ENCODE measurements at places on chromosomes 11 and 22.

- DNase-seq = no peak
These were observed 521.0 kb downstream of the ETS1 start for GRCh38 chr11:128066399-128066798.

GRCh38 chr11:102036757-102037156 is 10.5 kb upstream of the CFAP300 start:
- DNase-seq = no peak

DNA sequence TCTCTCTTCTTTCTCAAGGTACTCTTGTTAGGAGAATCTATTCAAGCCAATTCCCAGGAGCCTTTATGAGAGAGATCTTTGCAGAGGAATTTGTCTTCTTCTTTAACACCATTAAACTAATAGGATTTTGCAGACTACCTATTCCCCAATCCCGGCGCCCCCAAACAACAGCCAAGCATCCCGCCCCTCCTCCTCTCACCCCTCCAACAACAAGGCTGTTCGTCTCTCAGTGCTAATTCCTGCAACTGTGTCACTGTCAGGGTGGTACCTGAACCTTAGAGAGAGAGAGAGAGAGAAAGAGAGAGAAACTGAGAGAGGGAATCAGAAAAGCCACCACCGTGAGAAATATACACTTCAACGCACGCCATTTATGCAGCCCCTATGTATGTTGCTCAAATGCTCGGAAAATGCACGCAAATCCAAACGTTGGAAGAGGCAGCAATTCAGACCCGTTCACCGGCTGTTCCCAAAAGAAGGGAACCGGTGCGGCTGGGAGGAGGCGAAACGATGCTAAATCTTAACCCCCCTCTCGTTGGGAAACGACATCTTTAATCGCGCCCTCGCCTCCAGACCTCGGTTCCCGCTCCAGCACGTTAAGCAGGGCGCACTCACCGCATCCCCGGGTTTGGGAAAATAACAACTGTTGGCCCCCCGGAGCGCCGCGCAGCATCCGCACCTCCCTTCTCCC is 961 bp downstream of the KCNA4 start:
- DNase-seq = no peak

- DNase-seq = no peak
These were observed 5.2 kb upstream of the PRR33 start for GRCh38 chr11:1896923-1897322.

DNA sequence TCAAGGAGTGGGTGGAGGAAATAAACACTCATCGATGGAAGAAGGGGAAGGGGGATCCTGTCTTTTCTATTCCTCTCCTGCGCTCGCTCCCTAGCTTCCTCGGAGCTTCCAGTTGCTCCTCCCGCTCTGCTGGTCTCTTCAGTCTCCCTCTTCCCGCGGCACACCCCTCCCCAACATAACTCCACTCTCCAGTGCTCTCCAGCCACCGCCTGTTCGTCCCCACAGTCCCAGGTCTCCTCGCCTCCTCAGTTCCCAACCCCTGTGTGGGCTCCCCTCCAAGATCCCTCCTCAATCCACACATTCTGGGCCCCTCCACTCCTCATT is 438 bp downstream of the ZW10 start:
- no peak for DNase-seq

GRCh38 chr11:37804666-37805065 is 1206.6 kb upstream of the RAG2 start:
- no peak for DNase-seq

- no peak for DNase-seq
These were observed 2.9 kb upstream of the IL18BP start for GRCh38 chr11:71995726-71996291.

DNA sequence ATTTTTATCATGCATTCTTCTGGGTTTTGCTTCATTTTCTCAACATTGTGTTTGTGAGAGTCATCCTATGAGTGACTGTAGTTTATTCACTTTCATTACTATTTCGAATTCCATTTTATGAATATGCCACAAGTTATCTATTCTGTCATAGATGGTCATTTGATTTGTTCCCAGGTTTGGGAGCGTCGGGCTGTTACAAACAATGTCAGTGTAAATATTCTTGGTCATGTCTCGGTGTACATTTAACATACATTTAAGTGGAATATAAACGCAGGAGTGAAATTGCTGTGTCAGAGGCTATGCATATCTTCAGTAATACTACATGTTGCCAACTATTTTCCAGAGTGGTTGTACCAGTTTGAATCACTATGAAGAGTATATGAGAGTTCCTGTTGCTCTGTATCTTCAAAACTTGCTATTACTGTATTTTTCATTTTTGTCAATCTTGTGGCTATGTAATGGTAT is 2.4 kb downstream of the TRIM44 start:
- no peak for DNase-seq

DNA sequence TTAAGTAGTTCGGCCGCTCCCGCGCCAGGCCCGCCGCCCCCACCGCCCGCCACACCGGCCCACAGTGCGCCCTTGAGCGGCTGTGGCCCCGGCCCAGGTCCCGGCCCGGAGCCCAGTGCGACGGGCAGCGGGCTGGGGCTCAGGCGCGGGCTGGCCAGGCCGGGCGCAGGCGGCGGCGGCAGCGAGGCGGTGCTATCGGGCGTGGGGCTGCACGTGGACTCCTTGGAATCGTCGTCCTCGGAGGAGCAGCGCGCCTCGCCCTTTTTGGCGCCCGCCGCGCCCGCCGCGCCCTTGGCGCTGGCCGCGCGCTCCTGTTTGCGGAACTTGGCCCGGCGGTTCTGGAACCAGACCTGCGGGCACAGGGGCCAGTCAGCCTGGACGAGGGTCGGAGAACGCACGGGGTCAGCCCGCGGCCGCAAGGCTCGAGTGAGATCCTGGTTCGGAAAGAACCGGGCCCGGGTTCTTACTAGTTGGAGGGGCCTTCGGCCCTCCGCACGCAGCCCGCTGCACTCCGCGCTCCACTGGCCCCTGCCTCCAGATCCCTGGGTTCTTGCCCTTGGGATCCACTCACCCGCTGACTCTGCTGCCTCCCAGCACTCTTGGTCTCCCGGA is 4.0 kb downstream of the PHOX2A start:
- no peak for DNase-seq

DNA sequence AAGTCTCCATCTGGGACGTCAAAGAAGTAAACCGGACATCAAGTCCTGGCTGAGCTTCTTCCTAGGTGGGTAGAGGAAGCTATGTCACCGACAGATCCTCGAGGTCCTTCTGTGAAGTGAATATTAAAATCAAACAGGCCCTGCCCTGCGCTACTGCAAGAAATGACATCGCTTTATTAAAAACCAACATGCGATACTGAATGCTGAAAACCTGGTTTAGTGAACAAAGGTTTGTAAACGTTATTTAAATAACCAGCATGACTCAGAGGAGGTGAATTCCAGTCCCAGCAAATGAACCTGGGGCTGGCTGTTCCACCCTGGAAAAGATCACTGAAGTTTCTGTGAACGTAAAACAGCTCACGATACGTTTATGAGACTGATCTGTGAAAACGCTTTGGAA is 645 bp downstream of the RTCB start:
- no peak for DNase-seq

GRCh38 chr11:33344611-33345010 is 87.4 kb downstream of the HIPK3 start:
- DNase-seq = no peak

- DNase-seq = no peak
These were observed 44.0 kb downstream of the PARVA start for GRCh38 chr11:12421386-12421785.

DNA sequence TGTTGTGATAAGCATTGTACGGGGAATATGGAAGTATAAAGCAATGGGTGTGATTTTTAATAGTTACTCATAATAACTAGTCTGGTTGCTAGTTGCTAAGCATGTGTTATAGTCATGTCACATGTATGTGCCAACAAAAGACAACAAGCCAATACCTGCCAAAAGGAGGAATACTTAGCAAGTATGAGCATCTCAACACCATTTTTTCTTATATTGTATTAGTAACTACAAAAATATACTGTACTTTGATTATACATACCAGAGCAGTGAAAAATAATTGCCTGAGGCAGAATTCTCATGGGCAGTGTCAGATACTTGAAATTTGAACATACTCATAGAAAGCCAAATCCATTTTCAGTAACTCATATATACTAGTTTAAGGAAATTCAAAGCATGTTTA is 62.4 kb upstream of the ALKBH3 start:
- DNase-seq = no peak

DNA sequence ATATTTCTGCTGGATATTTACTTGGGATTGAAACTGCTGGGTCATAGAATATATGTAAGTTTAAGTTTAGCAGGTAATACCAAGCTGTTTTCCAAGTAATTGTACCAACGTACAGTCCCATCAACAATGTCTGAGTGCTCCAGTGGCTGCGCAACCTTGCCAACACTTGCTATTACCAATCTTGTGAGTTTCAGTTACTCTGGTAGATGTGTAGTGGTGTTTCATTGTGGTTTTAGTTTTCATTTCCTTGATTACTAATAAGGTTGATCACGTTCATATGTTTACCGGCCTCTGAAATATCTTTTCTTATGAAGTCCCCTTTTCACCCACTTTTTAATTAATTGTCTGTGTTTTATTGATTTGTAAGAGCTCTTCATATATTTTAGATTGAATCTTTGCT is 370.6 kb upstream of the CADM1 start:
- DNase-seq = no peak

- DNase-seq = no peak
These were observed 69.5 kb upstream of the HTATIP2 start for GRCh38 chr11:20293992-20294391.

DNA sequence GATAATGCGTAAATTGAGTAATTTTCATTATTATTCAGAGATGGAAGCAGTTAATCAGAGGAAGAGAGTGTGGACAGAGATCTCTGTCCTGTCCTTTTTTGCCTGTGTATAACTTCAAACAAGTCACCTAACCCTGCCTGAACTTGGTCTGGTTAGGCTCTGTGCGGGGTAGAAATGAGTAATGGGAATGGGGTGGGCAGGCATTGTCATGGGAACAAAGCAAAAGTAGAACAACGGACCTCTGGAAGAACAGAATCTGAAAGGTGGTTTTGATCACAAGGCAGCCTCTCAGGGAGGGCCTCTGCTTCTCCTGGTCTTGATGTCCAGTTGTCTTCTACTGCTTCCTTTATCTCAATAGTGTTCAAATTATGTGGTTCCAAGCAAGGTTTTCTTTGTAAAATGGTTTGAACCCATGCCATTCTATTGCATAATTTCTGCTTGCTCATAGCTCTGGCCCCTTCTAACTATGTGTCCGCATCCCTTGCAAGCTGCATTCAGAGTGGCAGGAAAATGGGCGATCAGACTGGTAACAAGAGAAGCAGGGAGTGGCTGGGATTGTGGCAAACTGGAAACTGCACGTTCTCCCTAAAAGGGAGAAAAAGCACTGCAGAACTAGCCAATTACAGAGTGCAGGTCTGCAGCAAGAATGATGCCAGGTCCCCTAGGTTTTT is 76.1 kb downstream of the PRR5L start:
- no peak for DNase-seq

GRCh38 chr22:27881421-27881820 is 37.6 kb downstream of the PITPNB start:
- DNase-seq = no peak

DNA sequence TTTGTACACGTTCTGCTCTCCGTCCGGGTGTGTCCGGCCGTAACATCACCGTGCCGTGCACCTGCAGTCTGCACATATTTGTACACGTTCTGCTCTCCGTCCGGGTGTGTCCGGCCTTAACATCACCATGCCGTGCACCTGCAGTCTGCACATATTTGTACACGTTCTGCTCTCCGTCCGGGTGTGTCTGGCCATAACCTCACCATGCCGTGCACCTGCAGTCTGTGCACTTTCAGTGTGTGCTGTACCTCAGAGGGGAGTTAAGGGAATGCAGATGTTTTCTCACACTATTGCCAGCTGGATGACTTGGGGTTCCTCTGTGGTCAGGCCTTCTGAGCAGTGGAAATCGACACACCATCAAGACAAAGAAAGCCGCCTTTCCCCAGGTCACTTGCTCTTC is 4.2 kb downstream of the TTLL8 start:
- DNase-seq = no peak

DNA sequence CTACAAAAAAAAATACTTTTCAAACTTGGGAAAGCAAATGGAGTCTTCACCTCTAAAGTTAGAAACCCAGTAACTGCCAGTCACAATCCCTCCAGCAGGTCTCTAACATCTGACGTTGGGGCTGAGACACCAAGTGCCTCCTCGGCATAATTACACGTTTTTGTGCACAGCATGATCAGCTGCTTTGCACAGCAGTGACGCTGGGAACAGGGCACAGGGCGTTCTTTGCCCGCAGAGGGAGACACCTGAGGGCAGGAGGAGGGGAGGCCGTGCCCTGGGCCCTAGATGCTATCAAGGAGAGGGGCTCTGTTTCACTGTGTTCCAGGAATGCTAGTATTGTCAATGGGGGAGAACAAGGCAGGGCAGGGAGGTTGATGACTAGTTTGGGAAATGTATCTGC is 120.1 kb downstream of the PARVA start:
- DNase-seq = no peak

DNA sequence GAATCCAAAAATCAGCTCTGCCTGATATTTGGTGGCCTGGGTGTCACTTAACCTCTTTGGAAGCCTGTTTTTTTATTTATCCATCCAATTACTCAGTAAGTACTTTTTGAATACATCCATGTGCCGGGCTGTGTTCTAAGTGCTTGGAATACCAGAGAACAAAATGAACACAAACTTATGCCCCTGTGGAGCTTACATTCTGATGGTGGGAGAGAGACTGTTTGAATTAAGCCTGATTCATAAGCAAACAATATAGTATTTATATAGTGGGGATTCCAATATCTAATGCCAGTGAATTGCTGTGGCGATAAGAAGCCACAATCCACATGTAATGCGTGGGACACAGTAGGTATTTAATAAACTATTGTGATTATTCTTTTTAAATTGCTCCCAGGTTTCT is 19.4 kb downstream of the KCNJ5 start:
- DNase-seq = no peak

DNA sequence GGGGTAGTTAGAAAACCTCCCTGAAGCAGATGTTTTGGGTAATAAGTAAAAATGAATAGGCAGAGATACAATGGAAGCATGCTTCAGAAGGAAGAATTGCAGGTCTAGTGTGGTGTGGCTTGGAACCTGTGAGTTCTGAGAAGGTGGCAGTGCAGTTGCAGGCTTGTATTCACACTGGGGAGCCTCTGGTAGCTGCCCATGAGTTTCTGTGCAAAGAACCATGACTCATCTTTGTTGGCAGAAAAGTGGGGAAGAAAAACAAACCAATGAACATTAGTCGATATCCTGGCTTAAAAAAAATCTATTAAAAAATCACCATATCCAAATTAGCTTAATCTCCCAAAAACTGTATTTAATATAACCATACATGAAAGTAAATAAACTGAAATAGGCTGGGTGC is 232.6 kb downstream of the FAT3 start:
- DNase-seq = no peak
